ENCODE measurements at places on chromosomes 4 and X.

DNA sequence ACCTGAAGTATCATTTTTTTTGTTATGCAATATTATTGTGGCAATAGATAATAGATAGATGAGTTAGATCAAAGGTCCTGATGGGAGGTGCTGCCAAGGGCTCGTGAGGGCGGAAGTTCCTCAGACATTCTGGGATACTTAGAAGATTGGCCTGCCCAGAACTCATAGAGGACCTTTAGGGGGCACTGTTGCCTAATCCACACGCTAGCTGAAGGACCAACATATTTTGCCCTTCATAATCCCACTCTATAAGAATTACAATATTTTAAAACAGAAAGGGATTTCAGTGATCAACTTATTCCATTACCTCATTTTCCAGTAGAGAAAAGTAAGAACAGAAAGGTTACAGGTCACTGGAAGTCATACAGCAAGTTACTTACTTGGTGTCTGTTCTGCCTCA is 22.9 kb upstream of the COX7B2 start:
- no peak for DNase-seq

- no peak for DNase-seq
Measured at GRCh38 chrX:37912304-37912703, 64.9 kb upstream of the DYNLT3 start.

- DNase-seq = no peak
Measured at GRCh38 chrX:2521092-2521926, 20.5 kb upstream of the DHRSX start.

GRCh38 chr4:164169591-164169990 is 584.3 kb upstream of the SMIM31 start:
- no peak for DNase-seq

GRCh38 chr4:2062808-2063524 is 3.8 kb downstream of the NAT8L start:
- DNase-seq = no peak

Data from activated T-cell treated with anti-CD3 and anti-CD28 coated beads, Interleukin-2, amount 50 U/mL, for 1 hour (primary cell).